ENCODE measurements at places on chromosomes 6 and 20.

DNA sequence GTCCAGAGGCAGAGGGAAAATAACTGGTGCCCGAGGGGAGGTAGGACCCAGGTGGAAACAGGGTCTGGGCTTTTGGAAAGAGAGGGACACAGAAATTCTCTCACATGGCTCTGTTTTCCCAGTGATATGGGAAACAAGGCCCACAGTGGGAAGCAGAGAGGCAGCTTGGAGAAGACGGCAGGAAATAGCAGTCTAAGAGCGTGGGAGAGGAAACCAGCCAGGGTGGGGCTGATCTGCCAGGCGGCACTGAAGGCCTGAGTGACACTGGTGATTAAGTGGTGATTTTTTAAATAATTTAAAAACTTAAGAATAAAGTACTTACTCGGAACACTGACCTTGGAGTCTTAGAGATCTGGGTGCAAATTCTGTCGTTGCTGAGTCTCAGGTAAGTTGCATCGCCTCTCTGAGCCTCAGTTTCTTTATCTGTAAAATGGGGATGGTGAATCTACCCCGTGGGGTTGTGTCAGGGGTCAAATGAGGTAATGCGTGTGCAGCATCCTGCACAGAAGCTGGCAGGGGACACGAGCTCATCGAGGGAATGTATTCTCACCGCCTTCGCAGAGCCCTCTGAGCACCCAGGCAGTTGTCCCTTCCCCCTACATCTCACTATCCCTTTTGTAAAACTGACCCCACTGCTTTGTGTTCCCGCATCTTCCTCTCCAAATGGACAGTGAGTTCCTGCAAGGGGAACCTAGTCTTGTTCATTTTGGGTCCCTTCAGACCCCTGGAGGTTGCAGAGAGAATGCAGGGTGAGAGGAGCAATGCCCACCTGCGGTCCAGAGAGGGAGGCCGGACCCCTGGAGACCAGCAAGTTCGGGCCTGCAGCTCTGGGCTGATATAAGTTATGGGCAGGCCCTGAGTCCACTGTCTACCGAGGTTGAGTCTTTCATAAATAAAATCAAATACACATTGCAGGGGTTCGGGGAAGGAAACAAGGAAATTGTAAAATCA, 228.6 kb upstream of the PMEPA1 start:
- DNase-seq: peak; percentile 4

GRCh38 chr6:97240222-97240621, 42.8 kb downstream of the MMS22L start:
- DNase-seq: peak; percentile 53

DNA sequence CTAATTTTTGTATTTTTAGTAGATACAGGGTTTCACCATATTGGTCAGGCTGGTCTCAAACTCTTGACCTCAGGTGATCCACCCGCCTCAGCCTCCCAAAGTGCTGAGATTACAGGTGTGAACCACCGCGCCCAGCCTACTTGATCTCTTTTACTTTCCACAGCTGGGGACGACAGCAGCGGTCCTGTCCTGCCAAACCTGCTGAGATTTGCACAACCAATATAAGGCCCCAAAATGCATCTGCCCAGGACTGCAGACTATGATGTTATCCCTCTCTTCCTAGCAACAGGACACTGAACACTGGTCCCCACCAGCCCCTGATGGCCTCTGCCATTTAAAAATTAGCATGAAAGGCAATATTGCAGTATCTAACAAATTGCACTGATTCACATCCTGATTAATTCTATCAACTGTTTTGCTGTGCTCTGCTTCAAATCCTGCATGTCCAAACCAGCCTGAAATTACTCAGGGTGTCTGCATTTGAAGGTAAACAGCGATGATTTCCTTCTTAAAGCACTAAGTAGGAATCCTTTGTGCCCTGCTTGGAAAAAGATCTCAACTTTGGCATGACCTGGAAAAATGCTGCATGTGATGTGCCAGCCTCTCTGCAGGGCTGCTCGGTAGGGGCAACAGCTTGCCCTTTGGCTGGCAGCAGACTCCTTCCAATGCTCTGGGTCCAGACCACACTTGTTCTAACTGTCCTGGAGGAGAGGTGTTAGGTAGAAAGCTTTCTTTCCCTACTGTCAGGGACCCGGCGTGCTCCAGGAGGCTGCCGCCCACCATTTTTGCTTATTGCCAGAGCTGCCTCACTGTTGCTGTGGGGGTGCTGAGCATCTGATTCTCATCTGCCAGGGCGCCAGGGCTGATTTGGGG, 27.4 kb upstream of the PXDC1 start:
- no peak for DNase-seq

DNA sequence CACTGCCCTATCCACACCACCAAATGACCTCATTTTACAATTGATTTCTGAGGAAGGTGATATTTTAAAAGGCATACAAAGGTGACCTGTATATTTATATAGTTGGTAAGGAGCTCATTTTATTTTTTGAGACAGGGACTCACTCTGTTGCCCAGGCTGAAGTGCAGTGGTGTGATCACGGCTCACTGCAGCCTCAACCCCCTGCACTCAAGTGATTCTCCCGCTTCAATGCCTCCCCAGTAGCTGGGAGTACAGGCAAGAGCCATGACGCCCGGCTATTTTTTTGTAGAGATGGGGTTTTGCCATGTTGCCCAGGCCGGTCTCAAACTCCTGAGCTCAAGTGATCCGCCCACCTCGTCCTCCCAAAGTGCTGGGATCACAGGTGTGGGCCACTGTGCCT, 13.0 kb downstream of the NCOA5 start:
- no peak for DNase-seq

DNA sequence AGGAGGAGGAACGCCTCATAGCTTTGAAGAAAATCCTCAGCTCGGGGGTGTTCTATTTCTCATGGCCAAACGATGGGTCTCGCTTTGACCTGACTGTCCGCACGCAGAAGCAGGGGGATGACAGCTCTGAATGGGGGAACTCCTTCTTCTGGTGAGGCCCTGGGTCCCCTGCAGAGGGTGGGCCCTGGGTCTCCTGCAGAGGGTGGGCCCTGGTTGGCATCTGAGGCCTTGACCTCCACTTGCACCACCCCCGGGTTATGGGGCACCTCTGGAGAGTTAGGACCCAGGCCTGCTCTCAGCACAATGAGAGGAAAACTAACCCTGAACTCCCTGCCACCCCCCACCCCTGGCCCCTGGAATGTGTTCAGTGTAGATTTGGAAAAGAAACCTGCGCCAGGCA, 47.2 kb downstream of the SYNJ2 start:
- no peak for DNase-seq

DNA sequence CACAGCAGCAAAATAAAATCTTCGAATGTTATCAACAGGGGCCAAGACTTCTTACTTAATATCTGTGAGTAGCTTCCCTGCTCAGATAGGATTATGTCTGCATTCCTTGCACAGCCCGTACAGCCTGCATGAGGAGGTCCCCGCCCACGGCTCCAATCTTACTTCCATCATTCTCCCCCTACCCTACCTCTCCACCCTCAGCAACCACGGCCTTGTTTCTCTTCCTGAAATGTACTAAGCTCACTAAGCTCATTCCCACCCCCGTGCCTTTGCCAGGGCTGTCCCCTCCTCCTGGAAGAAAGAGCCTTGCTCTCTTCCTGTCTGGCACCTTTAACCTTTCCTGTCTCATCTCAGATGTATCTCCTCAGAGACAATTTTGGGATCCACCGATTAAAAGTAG, 120.4 kb downstream of the BCAS1 start:
- DNase-seq: no peak

- DNase-seq: no peak
Measured at GRCh38 chr20:23157734-23158133, 71.6 kb upstream of the CD93 start.

- DNase-seq: peak; percentile 3
Measured at GRCh38 chr6:117397536-117398227, 28.1 kb downstream of the ROS1 start.

DNA sequence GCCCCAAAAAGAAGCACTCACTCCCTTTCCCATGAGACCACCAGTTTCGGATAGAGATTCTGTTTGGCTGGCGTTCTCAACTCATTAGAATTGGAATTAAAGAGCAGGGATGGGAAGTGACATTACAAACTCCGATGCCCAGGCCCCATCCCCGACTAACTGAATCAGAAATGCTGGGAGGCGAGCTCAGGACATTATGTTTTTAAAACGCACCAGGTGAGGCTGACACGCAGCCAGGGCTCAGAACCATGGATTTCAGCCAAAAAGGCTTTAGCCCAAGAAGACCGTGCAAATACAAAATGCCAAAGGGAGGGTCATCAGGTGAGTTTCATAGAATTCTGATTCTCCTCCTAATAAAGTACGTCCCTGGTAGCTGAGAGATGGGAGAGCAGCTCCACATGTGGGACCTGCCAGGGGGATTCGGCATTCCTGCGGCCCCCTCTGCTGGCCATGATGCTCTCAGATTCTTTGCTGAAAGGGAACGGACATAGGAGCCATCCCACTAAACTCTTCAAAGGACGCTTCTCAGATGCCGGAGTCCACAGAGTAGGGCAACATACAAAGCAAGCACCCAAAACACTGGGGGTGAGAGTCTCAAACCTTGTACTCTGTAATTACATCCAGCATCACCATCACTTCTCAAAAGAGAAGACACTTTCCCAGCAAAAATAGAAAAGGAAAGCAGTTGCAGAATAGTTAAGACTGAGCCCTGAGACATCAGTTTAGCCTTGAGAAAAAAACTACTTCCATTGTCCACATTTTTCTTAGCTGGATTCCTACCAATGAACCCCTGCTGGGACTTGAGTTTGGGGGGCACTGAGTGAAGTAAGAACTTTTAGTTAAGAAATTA, 205.2 kb downstream of the BMP7 start:
- DNase-seq: peak; percentile 3

DNA sequence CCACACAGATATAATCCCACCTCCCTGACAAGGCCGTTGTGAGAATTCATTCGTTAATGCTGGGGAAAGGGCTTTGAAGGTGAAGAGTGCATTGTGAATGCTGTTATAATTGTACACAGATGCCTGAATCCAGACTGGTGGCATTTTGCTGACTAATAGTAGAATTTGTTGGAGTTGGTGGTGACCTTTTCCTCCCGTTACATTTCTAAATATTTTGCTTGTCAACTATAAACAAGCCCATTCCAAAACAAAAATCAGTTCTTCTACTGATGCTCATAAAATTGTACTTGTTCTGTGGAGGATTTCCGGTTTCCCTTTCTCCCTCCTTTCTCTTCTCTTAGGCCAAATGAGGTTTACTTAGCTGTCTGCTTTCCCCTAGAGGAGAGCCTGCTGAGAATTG, 253.1 kb upstream of the SUPT3H start:
- no peak for DNase-seq

- no peak for DNase-seq
Measured at GRCh38 chr6:25186919-25187318, 92.3 kb upstream of the CARMIL1 start.

- DNase-seq: no peak
Measured at GRCh38 chr6:112971651-112972050, 624.5 kb downstream of the RFPL4B start.

DNA sequence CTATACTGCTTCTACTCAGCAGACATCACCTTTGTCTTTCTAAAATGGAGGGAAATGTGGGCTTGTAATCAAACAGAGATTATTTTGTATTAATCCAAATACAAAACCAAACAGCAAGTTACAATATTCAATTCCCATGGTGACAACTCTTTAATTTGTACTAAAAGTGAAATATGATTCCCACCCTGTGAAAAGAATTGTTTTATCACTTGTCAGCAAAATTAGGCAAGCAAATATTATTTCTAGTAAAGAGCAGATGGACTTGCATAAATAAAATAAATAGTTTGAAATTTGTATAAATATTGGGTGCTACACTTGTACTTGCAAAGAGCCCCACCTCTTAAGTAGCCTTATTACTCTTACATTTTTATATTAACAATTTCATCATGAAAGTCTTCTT, 6.1 kb upstream of the TXLNB start:
- DNase-seq: no peak

DNA sequence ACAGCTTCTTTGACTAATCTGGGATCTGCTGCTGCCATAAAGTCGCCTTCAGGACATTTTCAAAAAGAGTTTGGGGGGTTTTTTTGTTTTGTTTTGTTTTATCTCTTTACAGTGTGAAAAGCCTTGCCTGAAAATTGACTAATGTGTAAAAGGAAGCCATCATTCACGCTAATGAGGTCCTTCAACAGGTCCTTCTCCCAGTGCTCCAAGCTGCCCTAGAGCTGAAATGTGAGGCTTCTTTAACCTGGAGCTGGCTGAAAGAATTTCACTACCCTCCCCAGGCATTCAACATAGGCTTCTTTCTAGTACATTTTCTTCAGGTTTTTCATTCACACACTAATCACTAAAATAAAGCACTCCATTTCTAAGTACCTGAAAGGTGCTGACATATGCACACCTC, 145.1 kb upstream of the PRDM1 start:
- DNase-seq: no peak

- DNase-seq: no peak
Measured at GRCh38 chr20:24436160-24436559, 33.3 kb upstream of the SYNDIG1 start.

DNA sequence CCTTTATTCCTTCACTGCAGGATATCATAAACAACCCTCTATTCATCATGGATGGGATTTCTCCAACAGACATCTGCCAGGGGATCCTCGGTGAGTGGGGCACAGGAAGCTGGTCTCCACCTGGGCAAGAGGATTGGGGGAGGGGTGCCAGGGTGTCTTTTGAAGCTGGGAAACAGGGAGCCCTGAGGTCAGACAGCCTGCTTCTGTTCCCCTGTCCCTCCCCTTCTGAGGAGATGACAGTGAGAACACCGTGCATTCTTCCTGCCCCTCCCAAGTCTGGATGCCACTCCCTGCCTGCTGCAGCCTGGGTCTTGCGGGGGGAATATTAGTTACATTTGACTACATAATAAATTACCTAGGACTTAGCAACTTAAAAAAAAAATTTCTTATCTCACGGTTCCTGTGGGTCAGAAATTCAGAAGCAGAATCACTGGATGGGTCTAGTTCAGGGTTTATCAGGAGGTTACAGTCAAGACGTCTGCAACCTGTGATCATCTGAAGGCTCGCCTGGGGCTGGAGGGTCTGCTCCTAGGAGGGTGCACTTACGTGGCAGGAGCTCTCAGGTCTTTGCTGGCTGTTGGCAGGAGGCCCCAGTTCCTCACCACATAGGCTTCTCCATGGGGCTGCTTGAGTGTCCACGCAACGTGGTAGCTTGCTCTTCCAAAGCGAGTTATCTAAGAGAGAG, 11.4 kb downstream of the CAPN11 start:
- no peak for DNase-seq

Measured in fibroblast of pulmonary artery (primary cell).